Pons (tissue), 1 donor: ENCODE measurements at places on chromosomes 2 and 18.

GRCh38 chr2:1283871-1284270, 129.4 kb upstream of the TPO start:
- no peak for DNase-seq

DNA sequence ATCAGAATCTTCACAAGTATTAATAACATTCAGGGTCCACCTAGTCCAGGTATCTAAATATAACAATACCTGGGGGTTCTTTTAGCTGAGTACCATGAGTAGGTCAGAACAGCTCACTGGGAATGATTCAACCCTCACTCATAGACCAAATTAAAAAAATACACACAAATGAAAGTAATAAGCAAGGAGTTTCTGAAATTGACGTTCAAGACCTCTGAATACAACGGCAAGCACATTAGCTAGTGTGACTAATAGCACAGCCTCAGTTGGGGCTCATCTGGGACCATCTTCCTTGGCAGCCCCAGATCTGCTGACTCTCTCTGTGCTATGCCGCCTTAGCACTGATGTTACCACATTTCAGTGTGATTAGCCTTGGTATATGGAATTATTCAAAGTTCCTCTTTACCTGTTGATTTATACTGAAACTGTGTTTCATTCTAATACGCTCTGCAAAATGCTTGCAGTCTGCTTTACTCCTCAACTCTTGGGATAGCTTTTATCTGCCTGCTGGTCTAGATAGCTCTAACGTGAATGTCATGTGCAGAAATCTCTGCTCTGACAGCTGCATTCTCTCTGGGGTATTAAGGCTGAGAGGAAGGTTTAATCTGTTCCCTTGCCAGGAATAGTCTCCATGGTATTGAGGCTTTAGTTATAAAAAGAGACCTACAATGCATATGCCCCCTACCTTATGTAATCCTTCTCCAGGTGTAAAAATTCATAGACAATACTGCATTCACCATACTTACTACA, 153.3 kb downstream of the METTL4 start:
- DNase-seq: no peak

DNA sequence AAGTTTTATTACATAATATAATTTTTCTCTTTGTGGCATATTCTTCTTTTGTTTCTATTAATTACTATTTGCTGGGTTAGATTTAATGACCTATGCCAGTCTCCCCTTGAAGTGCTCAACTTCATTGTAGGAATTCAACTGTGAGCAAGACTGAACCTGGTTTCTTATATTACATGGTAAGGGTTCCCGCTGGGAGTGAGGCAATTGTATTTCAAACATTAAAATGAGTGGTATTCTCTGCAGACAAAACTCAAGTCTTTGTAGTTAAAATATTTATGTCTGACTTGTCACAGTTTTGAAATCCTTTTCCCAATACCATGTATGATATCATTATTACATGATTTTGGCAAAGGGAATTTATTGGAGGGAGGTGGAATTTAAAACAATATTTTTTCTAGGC, 278.7 kb downstream of the GULP1 start:
- DNase-seq: no peak

DNA sequence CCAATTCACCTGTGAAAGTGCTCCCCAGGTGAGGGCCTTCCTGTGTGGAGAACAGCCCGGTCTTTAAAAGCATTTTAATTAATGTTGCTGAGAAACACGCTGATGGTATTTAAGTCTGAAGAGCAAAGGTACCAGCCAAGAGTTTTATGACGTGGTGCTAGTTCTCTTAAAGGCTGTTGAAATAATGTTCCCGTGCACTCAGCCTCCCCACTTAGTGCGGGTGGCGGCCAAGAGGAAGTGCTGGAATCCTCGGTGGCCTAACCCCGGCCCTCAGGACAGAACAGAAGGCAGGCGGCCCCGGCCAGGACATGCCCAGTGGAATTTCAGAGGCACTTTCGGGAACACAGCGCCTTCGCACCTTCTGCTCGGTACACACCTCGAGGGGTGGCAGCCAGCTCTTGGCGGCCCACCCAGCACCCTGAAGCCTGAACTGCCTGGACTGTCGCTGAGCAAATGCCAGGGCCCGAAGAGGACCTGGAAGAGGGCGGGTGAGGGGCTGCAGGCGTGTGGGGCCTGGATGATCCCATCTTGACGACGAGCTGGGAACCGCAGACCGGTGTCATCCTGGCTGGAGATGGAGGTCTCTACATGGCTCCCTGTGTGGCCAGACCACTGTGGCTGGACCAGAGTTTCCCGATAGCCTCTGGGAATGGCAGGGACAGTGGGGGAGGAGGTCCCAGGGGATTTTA, 142.9 kb downstream of the ASB1 start:
- DNase-seq: no peak

DNA sequence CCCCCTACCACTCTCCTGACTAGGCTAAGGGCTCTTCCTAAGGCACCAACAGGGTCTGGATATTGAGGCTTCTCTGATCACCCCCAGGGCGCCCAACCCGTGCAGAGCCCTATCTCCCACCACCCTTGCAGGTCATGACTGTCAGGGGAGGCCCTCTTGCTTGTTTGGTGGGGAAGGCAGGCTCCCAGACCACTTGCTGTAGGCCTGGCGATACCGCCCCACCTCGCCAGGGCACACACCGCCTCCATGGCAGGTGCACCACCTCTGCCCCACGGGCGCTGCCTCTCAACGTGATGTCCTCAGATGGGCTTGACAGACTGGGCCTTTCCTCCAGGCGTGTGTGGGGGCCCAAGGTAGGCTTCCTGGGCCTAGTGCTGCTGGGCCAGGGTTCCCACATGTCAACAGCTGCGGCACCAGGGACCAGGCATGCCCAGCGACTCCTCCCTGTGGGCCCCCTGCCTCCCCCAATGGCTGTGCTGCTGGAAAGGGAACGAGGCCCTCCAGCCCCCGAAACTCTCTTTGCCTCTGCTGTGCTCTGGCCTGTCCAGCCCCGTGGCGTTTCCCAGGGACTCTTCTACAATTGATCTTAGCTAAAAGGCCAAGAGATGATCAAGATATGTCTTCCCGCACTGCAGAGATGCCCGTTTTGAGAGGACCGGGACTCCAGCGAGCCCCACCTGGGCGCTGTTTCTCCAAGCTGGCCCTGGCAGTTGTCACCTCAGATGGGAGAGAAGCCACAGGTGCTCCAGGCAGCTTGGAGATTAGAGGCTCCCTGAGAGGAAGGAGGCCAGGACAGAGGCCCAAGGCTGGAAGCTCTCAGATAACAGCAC, 7.5 kb downstream of the NPPC start:
- DNase-seq: no peak

GRCh38 chr2:233354500-233354924, 218 bp downstream of the DGKD start:
- DNase-seq: no peak

DNA sequence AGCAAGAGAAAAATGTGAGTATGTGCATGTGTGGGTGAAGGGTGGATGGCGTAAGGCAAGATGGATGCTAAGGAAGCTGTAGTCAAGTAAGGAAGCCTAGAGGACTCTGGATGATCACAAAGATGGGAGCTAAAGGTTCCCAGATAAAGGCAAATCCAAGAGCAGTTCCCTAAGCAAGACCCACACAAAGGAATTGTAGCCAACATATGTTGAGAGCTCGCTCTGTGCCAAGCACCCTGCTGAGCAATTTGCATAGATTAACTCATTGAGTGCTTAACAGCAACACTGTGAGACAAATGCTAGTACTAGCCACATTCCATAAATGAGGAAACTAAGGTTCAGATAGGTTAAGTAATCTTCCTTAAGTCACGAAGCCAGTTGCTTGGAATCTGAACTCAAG, 132.6 kb downstream of the C1D start:
- no peak for DNase-seq

DNA sequence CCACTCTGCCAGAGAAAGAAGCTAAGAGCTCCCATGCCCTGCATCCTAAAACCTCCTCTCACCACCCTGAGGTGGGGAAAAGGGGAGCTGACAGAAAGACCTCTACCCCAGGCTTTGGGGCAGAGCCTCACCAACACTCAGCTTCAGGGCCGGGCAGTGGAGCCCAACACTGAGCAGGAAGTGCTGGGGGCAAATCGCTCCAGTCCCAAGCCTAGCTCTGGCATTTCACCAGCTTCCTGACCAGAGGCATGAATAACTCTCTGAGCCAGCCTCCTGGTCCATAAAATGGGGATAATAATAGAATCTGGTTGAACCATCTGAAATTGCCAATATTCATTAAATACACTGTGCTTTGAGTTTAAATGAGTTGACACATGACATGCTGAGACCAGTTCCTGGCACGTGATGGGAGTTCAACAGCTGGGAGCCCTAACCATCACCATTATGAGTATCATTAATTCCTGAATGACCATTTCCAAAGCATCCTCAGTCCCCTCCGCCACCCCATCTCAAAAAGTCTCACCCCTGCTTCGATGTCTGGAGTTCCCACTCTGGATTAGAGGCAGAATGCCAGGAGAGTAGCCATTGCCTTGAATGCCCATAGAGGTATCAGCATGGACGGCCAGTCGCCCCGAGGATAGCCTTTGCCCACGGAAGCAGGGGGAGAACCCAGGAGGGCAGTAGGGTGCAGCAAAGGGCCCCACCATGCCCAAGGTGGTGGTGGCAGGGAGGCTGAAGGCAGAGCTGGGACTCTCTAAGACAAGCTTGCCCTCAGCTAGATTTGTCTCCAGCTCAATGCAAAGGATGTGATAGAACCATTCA, 153.4 kb downstream of the TNS1 start:
- DNase-seq: no peak

DNA sequence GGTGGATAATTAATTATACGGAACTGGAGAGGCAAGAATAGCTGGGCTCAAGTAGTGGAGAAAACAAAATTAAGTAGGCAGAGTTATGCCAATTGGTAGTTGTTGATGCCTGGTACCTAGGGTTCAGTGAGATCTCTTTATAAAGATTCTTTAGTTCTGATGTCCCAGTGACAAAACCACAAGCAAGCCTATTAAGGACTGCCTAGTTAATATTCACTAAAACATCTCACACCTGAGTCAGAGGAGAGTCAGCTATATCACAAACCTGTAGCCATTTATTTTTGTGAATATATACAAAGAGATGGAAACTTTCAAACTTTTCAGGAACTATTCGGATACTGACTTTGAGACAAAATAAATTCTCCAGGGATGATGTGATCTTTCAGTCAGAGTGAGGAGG, 213.9 kb upstream of the CYP26B1 start:
- DNase-seq: no peak

DNA sequence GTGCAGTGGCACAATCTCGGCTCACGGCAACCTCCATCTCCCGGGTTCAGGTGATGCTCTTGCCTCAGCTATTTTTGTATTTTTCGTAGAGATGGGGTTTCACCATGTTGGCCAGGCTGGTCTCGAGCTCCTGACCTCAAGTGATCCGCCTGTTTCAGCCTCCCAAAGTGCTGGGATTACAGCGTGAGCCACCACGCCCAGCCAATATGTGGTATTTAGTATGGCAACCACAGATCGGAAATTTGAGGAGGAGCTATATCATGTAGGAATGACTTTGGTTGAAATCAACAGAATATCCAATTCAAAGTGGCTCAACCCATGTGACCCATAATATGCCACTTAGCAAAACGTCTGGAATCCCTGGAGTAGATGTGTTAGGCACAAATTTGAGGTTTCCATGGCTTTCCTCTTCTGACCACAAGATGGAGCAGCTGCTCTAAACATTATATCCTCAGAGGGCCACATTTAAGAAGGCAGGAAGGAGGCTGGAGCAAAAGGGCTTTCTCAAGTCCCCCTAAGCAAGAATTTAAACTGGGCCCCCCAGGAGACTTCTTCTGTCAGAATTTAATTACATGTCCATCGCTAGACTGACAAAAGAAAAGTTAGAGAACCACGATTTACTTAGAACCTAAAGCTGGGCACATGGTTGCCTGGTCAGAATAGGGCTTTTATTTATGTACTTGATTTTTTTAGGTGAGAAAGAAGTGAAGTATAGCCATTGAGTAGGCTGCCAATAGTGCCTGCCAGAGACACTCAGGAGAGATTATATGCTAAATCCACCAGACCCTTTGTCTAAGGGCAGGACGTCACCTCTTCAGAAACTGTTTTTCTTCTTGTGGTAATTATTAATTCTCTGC, 49.6 kb upstream of the ITSN2 start:
- peak; percentile 82 for DNase-seq

DNA sequence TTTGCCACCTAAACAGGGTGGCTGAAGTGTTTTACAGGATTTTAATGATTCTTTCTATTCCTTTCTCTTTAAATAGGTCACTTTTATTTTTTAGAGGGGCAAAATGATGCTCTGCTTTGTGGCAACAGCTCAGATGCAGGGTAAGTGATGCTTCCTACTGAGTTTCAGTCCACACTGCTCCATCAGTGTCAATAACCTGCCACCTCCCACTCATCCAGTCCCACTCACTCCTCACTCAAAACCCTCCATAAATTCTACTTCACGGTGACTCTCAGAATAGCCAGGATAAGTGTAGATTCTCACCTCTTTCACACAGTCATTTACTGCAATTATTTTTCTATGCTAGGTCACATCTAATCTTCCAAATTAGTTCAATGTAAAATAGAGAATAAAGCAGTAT, 72.7 kb downstream of the SCN2A start:
- no peak for DNase-seq

DNA sequence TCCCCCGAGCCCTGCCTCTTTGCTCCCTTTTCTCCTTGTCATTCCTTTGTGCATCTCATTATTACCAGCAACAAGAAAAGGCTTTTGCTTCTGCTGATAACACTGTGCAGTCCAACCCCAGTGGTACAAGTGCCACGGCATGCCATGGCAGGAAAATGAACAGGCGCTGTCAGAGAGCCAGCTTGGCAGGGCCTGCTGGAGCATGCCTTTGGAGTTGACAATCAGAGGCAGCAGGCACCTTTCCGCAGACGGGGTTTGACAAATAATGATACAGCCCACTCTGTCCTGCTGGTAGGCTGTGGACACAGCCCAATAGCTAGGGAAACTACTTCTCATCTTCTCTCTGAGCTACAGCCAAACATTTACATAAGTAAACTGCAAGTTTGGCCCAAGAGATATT, 243.9 kb upstream of the LRRTM1 start:
- DNase-seq: peak; percentile 24

- peak; percentile 65 for DNase-seq
These were observed 31.3 kb upstream of the SSB start for GRCh38 chr2:169767243-169767888.

DNA sequence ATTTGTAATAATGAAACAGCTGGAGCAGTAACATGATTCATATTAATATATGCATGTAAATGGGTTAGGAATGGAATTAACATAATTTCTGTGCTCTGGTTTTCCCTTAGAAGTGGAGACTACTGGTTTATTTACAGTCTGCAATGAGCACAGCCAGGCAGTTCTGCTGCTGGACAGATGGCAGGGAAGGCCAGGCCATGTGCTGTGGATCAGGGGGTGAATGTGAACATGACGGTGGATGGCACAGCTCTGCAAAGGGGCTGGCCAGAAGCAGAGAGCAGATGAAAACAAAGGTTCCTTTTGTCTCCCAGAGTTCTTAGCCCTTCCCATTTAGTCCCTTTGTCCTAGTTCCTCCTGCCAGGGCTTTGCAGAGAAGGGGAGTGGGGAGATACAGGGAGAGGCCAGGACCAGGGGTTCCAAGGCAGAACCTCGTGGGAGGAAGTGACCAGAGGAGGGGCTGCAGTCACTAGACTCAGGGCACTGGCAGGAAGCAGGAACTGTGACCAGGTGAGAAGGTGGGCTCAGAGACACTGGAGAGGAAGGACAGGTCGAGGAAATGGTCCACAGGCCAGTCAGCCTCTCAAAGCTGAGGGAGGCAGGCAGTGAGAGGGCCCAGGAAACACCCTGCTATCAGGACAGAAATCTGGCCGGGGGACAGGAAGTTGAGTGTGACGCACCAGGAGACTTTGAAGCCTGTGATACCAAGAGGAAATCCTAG, 112.9 kb upstream of the ATP8B1 start:
- DNase-seq: peak; percentile 98
